ENCODE measurements at places on chromosomes 5 and 9. TPM values are rescaled to one million over a fixed set of nuclear protein-coding genes. Genes with fewer than 3 reads are reported as not detected.

DNA sequence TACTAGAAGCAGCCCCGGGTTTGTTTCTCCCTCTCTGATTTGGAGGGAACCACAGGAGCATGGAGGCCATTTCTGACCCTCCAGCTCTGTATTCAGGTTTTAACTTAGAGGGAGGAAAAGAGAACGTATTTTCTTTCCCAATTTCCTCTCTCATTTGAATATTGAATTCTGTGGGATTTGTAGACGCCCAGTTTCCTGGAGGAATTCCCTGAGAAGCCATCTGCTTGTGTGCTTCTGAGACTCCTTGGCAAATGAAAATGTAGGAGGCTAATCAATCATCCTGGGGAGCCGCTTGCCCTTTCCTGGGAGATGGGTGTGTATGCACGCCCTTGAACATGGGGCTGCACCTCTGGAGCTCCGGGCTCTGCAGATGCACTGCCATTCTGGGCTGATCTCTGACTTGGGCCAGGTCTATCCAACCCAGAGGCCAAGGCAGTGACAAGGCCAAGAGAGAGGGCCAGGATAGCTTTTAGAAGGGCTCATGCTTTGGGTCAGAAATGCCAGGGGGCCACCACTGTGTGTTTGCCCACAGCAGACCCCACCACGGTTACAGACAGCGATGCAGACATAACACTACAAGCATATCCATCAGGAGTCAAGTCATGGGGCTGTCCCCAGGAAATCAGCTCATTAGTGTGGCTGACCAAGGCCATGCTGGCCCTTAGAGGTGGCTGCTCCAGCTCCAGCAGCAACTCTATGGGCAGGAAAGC, 174.5 kb downstream of the C5orf15 start:
- no peak overlapping the region for H3K27ac ChIP-seq
- H3K36me3 ChIP-seq: no peaks in the 10 kb centered on the region
- H3K4me3 ChIP-seq: no peak overlapping the region
- H3K4me1 ChIP-seq: no peaks in the 10 kb centered on the region
- DNase-seq: no peak

DNA sequence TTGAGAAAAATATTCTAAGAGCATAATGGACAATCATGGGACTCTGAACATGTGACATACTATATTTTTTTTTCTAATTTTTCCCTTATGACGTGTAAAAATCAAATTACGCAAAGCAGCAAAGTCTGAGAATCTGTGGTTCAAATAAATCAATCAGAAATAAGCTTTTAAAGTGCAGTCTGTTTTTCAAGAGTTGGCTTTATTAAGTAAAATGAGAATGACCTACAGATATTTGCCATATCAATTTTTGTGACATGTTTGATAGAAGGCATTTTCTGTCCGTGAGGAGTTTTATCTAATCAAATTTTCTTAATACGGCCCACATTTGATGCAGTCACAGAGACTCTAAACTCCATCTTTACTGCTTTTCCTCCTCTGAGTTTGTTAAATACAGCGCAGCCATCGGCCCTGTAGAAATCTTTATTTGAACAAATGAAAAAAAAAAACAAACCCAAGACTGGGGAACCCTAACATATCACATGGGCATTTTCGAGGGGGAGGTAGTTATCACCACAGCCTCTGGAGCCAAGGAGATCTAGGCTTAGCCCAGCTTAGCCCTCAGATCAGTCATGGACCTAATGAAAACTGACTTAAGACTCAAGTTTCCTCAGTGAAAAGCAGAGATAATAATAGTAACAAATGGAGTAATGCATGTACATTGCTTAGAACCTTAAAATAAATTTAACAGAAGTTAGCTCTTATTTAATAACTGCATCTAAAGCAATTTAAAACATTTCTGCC, 263.6 kb upstream of the C9orf72 start:
- H3K27me3 ChIP-seq: no peaks in the 10 kb centered on the region
- H3K4me3 ChIP-seq: no peak overlapping the region

DNA sequence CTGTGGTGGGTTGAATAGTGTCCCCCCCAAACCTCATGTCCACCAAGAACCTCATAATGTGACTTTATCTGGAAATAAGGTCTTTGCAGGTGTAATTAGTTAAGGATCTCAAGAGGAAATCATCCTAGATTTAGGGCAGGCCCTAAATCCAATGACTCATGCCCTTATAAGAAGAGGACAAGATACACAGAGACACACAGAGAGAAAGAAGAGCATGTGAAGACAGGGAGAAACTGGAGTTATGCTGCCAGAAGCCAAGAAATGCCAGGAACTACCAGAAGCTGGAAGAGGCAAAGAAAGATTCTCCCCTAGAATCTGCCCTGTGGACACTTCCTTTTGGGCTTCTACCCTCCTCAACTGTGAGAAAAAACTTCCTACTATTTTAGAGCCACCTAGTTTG, 8.8 kb downstream of the FAM13B start:
- no peak overlapping the region for H3K27ac ChIP-seq
- H3K36me3 ChIP-seq: no peaks in the 10 kb centered on the region
- peaks cover 14% of the 10 kb centered on the region for H3K4me1 ChIP-seq
- no peak for DNase-seq

PCDHGA8 gene
- 2.6 TPM for total RNA-seq

DNA sequence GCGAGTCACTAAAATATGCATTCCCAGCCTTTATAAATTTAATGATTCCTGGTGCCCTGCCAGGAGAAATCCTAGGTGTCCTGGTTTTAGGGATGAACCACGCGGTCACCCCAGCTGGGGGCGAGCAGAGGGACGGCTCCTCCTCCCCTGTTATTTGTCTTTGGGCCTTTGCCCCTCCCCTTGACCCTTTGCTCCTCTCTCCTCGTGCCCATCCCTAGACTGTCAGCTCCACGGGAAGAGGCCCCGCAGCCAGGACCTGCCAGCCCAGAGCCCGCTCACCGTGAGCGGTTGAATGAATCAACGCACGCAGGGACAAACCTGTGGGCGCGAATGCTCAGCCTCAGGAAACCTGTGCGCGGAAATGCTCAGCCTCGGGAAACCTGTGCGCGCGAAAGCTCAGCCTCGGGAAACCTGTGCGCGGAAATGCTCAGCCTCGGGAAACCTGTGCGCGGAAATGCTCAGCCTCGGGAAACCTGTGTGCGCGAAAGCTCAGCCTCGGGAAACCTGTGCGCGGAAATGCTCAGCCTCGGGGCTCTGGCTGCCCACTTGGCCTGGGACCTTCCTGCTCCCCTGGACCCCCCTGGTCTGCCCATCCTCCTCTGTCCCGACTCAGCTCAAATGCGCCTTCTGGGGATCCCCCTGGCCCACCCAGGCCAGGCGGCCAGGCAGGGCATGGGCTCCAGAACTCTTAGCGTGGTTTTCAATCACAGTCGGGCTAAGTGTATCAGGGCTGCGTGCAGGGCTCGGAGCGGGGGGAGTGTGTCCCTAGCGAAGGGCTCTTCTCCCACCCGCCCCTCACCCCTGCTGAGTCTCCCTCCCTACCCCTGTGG, 140.5 kb upstream of the COL5A1 start:
- no peak overlapping the region for H3K4me3 ChIP-seq
- H3K27ac ChIP-seq: no peak overlapping the region
- no peaks in the 10 kb centered on the region for H3K4me1 ChIP-seq
- peaks cover 1% of the 10 kb centered on the region for H3K27me3 ChIP-seq
- no peaks in the 10 kb centered on the region for H3K36me3 ChIP-seq
- DNase-seq: no peak

HNRNPAB gene
- total RNA-seq: 162 TPM

Data from endothelial cell (in vitro differentiated cells).